Activated CD8-positive, alpha-beta T cell treated with anti-CD3 and anti-CD28 coated beads, Interleukin-2, amount 10 ng/mL, durations not matched to agents 7 days and 5 days (primary cell): ENCODE measurements at places on chromosomes 12 and 14. TPM values are rescaled to one million over a fixed set of nuclear protein-coding genes. Genes with fewer than 3 reads are reported as not detected.

- no peak for DNase-seq
These were observed 80.9 kb downstream of the FAR2 start for GRCh38 chr12:29229937-29230336.

DNA sequence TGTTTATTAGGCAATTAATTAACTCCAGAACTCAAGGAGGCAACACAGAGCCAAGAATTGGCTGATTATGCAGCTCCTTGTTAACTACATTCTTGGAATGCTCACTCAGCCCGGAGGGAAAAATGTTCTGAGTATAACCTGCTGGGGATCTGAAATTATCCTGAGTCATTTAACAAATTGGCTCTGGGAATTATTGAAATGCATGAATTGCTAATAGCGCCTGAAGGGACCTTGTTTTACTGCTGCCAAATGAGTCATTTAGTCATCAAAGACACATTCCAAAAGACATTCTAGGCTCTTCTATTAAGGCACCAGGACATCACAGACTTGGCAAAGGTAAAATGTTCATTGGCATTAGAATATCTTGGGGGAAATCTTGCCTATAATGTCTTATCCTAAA lies 13.0 kb downstream of the TMEM52B start:
- DNase-seq, result no peak

Gene FUT8
- 99.2 TPM for total RNA-seq

Gene LRRC10
- total RNA-seq, result not detected

DNA sequence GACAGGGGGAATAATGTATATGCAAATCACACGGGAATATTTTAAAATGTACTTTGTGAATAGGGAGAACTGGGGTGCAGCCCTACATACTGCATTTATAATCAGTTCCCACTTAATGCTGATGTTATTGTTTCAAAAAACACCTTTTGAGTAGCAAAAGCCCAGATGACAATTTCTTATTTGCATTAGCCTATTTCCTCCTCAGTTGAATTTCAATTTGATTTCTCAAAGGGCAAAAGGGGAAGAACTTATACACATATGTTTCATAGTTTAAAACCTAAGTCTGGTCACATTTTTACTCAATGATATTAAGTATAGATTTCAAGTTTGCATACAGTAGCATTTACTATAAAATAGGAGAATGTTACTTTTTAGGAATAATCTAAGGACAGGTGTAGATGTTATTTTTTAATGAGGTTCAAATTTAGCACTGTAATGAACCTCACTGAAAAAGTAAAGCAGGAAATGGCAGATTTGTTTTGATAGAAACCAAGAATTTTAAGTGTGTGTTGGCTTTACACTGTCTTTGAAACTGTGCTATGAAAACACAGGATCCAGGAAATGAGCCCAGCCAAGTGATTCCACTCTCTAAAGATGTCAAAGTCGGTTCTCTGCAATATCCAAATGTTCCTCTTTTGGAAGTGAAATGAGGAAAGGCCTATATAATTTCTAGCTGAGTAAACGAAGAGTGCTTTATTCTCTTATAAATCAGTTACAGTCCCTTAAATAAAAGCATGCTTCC lies 367.4 kb downstream of the BTG1 start:
- no peak for DNase-seq

Gene RND1
- 1.4 TPM for total RNA-seq

Gene LDHB
- 1,149 TPM for total RNA-seq

Gene DBX2
- total RNA-seq, result not detected

- no peak for DNase-seq
These were observed 4.7 kb downstream of the LRIG3 start for GRCh38 chr12:58915634-58916033.

- no peak for DNase-seq
These were observed 8.4 kb upstream of the SALL2 start for GRCh38 chr14:21534576-21534975.

Gene SLC2A3
- total RNA-seq, result 266 TPM

DNA sequence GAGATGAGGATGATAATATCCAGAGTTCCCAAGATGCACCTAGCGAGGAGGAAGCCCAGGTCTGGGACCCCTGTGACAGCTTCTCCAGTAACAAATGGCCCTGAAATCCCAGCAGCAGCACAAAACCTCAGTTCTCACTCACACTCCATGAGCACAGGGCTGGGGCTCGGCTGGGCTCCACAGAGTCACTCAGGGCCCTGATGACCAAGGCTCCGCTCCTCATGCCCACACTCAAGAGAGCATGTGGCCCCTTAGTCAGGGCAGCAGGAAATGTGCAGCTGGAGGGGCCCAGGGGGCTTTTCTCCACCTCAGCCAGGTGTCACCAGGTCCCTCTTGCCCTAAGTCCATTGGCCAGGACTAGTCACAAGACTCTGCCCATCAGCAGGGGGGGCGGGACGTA lies 242.7 kb upstream of the SFSWAP start:
- DNase-seq, result no peak

DNA sequence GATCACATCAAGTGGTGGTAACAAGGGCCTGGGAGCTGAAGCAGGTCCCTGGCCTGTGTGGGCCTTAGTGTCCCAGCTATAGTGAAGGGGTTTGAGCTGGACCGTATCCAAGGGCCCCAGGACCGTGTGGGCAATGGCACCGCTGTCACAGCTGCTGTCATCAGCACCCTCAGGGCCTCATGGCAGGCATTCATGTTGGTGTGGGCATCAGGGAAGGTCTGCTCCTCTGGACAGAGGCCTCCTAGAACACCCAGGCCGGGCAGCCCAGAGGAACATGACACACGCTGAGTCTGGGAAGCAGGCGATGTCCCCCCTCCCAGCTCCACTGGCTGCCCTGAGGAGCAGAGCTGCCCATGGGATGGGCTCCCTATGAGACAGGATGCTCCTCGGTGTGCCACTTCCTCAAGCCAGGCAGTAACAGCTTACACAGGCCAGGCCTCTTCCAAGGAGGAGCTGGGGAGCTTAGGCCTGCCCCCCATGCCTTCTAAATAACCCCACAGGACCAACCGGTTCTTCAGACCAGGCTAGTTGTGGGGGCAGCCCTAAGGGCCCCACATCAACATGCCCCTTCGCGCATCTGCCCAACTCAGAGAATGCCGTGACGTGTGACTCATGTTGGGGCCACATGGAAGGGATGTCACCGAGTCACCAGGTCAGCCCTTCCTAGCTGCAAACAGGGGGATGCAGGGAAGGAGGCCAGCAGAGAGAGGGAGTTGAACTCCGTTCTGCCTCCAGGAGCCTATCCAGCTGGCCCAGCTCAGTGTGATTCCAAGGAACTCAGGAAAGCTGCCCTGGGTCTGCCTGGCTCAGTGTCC lies 80.4 kb downstream of the PITPNM2 start:
- DNase-seq, result no peak

GRCh38 chr14:93285044-93285443 lies 47.8 kb downstream of the BTBD7 start:
- DNase-seq, result no peak

GRCh38 chr12:51028813-51029150 lies 2.6 kb upstream of the SLC11A2 start:
- no peak for DNase-seq

Gene KRT77
- not detected for total RNA-seq

- no peak for DNase-seq
These were observed 141.0 kb upstream of the RMST start for GRCh38 chr12:97321621-97322020.

Gene USP44
- 17.1 TPM for total RNA-seq

Gene FIGNL2
- 0.32 TPM for total RNA-seq

Gene C1RL
- 21.5 TPM for total RNA-seq

GRCh38 chr12:71141378-71141926 lies 16.3 kb downstream of the TSPAN8 start:
- no peak for DNase-seq

DNA sequence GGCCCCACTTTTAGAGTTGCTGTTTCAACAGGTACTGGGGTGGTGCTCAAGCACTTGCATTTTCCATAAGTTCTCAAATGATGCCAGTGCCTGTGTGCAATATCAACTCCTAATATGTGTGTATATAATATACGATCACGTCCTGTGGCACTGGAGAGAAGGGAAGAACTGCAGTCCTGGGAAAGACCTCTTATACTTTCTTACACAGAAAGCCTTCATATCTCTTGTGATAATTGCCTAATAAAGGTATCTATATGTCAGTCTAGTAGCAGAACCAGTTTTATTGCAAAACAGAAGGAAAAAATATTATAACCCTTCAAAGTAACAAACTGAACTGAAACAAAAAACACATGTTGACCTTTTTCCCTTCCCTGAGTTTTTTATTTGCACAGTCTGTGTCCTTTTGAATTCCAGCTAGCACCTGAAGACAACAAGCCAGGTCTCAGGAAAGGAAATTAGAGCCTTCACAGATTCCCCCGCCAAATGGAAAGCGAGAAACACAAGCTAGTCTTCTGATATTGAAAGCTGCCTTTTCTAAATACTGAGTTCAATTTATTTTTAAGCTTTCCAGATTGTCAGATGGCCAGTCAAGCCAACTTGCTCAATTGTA lies 44.4 kb downstream of the IGF1 start:
- no peak for DNase-seq

GRCh38 chr12:45351921-45352670 lies 136.2 kb downstream of the ANO6 start:
- DNase-seq, result no peak

Gene DCTN2
- 89.3 TPM for total RNA-seq

- no peak for DNase-seq
These were observed 5.9 kb downstream of the ATG2B start for GRCh38 chr14:96357216-96357615.

Gene FAM90A1
- total RNA-seq, result not detected

DNA sequence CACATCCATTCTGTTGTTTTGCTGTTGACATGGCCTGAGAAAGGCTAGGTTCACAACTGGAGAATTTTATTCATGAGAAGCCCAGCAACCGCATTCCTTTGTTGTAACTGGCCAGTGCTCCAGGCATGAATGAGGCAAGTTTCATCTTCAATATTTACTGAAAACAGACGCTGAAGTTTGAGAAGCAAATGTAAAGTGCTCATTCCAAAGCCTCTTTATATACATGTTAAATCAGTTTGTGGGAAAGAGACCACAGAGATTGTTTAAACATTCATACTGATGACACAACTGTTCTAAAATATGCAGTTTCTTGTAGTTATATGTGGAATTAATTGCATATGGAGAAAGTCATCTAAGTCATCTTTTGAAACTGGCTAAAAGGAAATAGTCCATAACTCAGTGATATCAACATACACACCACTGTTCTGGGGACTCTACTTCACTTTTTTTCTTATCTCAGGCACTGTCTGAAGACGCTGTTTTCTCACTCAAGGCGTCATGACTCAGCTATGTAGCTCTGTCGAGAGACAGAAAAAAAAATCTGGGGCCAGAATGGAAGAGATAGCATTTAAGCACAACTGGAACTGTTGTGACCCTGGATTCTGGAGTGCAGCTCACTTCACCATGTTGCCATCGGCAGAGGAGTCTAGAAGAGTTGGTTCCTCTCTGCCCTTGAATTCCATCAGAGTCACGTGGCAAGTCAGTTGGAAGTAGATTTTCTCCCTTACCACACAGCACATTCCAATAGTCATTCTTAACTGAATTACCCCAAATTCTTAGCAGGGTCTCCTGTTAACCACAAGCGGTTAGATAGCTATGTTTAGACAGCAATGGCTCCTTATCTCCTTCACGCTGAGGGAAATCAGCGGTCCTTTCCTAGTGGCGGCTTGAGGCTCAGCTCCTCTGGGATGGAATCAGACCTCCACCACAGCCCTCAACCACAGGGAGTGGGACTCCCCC lies 258.4 kb upstream of the HMGA2 start:
- DNase-seq, result no peak

Gene TMCC3
- 0.18 TPM for total RNA-seq

DNA sequence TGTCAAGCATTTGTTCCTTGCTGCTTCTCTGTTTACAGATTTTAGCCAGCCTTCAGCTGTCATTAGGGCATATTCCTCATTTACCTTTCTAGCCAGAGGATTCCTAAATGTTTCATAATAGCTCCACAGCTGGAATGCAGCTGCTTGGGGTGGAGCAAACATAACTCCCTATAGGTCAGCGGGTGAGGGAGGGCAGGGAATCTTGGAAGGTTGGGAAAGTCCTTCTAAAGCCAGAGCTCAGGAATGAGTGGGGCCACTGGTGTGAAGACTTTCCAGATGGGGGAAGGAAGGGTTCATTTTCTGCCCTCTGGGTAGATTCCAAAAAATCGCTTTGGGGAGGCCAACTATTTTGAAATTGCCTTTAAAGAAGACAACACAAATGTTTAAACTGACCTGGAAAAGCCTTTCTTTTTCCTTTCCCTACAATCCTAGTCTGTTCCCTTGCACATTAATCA lies 16.3 kb upstream of the IRF2BPL start:
- DNase-seq, result no peak

DNA sequence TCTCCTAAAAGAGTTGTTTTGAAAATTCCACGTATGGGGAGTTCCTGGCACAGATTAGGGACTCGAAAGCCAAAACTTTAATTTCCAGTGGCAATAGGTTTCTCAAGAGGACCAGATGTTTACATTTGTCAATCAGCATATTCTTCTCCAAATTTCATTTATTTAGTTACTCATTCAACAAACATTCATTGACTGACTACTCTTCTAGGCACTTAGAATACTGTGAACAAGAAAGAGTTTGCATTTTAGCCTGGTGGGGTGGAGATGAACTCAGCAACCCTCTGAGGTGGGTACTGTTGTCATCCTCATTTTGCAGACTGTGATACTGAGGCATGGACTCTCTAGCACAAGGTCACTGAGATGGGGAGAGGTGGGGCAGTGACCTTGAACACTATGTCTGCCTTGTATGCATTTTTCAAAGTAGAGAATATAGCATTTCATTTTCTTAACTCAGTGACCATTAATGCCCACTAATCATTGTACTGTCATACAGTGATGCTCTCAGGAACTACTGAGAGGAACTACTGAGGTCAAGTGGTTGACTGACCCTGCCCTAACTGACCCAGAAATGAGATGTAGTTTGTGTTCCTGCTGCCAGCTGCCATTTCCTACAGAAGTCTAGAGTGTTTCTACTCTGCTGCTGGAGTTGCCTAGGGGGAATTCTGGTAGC lies 2.2 kb downstream of the L3HYPDH start:
- no peak for DNase-seq

Gene LIMA1
- total RNA-seq, result 19.9 TPM

GRCh38 chr14:71143381-71144290 lies 236.4 kb downstream of the PCNX1 start:
- DNase-seq, result peak; percentile 89

DNA sequence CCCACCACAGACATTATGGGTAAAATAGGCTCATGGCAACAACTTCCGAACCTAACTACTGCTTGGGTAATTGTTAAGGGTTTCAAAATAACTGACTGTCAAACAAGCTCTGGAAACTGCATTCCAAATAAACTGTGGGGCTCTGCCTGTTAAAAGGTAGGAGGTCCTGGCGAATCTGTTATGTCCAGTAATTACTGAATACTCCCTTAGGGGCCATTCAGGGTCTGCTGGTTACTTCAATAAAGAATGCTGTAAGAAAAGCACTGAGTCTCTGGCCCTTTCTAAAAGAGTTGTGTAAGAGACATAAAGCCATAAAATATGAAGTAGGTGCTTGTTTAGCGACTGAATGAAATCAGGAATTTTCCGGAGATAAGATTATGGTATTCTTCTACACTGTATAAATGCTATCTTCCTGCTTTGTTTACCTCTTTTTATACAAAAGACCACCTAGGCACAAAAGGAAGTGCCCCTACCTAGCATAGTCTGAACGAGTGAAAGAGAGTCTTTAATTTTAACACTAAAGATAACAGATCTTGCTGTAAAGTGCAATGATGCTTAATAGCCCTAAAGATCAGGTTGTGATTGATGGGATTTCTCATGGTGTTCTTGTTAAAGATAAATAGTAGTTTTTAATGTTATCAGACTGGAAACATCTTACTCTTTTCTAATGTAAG lies 127.8 kb downstream of the FBXL14 start:
- no peak for DNase-seq

Gene LBHD2
- total RNA-seq, result not detected

Gene SLC25A21
- not detected for total RNA-seq
